Stimulated activated naive B cell treated with anti-CD40 and anti-IgM and Interleukin-4, amounts not matched to agents 10 μg/mL and 1 μg/mL and 100 μg/mL, for 72 hours (primary cell): ENCODE measurements at places on chromosomes 1 and 21.

- no peak for DNase-seq
These were observed 66.7 kb downstream of the PATJ start for GRCh38 chr1:61808968-61809367.

GRCh38 chr1:243968413-243968812 lies 82.7 kb upstream of the ZBTB18 start:
- DNase-seq = no peak

- DNase-seq = no peak
These were observed 18.0 kb downstream of the PRDM16 start for GRCh38 chr1:3087049-3087448.

- no peak for DNase-seq
These were observed 656.4 kb downstream of the LTN1 start for GRCh38 chr21:28336314-28336713.

- DNase-seq = no peak
These were observed 23.9 kb downstream of the PKN2 start for GRCh38 chr1:88708011-88708410.

DNA sequence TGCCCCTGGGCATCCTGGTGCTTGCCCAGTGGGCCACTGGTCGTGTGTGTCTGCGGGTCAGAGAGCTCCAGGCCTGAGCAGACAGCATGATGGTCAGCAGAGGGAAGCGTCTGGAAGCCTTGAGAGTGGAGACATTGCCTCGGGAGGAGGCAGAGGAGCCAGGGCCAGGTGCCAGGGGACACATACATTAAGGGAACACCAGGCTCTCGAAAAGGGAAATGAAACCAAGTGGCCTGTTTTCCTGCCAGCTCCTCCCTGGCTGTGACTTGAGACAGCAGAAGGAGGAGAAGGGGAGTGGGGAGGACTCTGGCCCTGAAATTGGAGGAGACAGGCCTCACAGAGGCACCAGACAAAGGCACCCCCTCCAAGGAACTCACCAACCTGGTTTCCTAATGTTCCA lies 62.4 kb upstream of the LRP8 start:
- DNase-seq = no peak

DNA sequence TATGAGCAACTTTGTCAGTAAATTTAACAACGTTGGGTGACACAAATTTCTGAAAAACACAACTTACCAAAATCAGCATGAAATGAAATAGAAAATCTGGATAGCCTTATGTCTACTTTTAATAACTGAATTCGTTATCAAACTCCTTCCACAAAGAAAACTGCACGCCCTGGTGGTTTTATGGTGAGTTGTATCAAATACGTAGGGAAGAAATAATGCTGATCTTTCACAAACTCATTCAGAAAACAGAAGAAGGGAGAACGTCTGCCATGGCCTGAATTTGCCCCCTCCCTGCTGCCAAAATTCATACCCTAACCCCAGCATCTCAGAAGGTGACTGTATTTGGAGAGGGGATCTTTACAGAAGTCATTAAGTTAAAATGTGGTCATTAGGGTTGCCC lies 50.0 kb upstream of the COL18A1 start:
- DNase-seq = no peak

DNA sequence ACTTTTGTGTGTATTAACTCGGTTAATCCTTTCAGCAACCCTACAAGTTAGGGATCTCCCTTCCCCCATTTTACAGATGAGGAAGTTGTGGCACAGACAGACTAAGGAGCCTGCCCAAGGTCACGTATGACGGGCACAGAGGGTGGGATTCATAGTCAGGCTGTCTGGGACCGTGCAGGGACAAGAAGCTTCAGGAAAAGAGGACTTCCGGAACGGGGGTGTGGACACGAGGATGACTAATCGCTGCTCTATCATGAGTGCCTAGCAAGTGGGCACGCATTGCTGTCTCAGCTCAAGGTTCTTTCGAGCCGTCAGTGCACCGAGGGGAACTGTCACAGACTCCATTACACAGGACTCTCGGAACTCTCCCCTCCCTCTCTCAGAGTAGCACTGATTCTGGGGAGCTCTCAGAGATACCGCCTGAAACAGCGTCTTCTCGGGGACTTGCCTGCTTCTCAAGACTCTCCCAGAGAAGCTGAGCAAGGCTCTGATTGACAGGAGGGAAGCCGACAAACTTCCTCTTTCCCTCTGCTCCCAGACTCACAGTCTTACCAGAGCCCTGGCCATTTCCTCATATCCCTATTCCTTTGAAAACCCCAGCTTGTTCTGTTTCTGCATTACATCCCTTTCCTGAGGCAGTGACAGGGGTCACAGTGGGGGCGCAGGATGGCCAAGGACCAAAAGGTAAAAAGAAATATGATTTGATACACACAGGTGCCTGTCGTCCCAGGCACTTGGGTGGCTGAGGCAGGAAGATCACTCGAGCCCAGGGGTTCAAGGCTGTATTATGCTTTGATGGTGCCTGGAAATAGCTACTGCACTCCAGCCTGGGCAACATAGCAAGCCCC lies 14.4 kb downstream of the FHAD1 start:
- DNase-seq = no peak

GRCh38 chr1:29234471-29234870 lies 1.9 kb upstream of the PTPRU start:
- DNase-seq = no peak

DNA sequence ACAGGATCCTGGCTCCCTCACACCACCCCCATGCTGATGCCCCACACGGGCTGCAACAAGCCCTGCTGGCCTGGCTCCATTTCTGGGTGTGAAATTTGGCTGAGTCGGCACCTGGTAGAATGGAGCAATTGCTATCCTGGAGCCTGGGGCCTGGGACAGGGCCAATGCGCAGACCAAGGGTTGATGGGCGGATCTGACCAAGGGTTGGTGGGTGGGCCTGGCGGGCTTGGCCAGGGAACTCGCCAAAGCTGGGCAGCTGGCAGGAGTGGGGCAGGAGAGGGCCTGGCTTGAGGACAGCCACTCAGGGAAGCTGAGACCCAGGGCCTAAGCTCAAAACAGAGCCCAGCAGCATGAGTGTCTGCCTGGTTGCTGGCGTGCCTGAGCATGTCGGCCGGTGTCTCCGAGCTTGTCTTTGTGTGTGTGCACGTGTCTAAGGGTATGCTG lies 70.9 kb upstream of the POU3F1 start:
- no peak for DNase-seq

DNA sequence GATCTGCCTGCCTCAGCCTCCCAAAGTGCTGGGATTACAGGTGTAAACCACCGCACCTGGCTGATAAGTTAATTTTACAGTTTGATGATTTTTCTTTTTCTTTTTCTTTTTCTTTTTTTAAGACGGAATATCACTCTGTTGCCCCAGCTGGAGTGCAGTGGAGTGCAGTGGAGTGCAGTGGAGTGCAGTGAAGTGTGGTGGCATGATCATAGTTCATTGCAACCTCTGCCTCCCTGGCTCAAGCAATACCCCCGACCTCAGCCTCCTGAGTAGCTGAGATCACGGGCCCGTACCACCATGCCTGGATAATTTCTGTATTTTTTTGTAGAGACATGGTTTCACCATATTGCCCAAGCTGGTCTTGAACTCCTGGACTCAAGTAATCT lies 84.4 kb upstream of the CXADR start:
- DNase-seq = no peak

- no peak for DNase-seq
These were observed 7.0 kb downstream of the TCEA3 start for GRCh38 chr1:23417570-23417969.

DNA sequence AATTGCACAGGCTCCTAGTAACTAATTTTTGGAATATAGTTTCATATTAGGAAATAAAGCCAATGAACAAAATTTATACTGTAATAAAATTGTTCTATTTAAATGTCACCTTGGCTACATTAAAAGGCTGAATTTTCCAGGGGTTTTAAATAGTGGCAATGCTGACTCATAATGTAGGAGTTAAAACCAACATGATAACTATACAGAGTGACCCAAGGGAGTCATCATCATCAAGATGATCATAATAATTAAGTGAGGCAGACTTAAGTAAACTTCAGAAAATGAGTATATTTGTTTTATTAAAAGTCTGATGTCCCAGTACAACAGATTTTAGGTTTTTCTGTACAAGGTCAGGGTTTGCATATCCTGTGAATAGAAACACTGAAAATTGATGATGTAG lies 183.4 kb downstream of the PLPPR4 start:
- DNase-seq = no peak

DNA sequence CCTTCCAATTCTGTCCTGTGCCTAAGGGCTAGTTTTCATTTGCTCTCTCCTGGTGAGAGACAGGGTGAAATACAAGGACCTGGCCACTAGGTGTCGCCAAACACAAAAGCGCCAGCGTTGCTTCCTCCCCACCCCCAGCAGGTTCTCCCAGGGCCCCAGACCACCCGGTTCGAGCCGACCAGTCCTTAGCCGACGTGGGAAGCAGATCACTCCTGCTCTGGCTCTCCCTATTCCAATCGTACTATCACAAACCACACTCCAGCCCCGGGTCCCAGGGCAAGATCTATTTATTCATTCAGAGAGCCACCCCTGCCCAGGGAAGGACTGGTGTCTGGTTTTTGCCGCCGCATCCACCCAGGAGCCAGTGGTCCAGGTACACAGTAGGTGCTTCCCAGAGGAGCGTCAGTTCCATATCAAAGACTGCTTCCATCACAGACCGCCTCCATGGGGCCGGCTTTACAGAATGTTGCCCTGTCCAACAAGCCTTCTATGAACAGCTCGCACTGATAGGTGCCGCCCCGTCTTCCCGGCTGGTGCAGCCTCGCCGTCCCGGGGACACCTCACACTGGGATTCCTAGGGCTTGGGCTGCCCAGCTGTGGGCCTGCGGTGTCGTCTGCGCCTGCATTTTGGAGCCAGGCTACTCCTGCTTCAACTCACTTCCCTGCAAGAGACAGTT lies 35.0 kb downstream of the CTNNBIP1 start:
- DNase-seq = peak; percentile 47

GRCh38 chr21:26159869-26160268 lies 10.7 kb downstream of the APP start:
- DNase-seq = no peak

DNA sequence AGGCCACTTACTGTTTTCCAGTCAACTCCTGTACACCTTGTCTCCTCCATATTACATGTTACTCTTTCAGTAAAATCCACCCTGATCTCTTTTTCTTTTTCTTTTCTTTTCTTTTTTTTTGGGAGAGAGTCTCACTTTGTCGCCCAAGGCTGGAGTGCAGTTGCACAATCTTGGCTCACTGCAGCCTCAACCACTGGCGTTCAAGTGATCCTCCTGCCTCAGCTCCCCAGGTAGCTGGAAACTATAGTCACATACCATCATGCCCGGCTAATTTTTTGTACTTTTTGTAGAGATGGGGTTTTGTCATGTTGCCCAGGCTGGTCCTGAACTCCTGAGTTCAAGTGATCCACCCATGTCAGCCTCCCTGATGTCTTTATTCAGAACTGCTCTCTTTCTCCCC lies 57.8 kb downstream of the CYYR1 start:
- no peak for DNase-seq

GRCh38 chr1:60129911-60130310 lies 56.3 kb upstream of the C1orf87 start:
- DNase-seq = no peak

DNA sequence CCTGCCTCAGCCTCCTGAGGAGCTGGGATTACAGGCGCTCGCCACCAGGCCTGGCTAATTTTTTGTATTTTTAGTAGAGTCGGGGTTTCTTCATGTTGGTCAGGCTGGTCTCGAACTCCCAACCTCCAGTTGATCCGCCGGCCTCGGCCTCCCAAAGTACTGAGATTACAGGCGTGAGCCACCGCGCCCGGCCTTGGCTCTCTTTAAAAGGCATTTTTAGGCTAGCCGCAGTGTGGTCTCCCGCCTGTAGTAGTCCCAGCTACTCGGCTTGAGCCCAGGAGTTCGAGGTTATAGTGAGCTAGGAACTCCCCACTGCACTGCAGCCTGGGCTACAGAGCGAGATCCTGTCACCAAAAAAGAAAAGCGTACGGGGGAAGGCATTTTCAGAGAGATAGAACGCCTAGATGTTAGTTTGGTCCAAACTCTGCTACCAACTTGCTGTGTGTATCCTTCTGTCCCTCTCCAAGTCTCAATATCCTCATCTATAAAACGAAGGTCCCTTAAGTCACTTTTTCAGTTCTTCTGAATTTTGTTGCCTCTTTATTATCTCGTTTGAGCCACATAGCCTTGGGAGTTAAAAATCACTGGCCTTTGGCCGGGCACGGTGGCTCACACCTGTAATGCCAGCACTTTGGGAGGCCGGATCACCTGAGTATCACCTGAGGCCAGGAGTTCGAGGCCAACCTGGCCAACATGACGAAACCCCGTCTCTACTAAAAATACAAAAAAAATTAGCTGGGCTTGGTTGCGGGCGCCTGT lies 734 bp downstream of the MED18 start:
- DNase-seq = peak; percentile 43

- peak; percentile 49 for DNase-seq
These were observed 4.2 kb upstream of the DYRK3 start for GRCh38 chr1:206631085-206631509.

GRCh38 chr1:227887697-227888403 lies 59.9 kb downstream of the WNT9A start:
- DNase-seq = peak; percentile 36

DNA sequence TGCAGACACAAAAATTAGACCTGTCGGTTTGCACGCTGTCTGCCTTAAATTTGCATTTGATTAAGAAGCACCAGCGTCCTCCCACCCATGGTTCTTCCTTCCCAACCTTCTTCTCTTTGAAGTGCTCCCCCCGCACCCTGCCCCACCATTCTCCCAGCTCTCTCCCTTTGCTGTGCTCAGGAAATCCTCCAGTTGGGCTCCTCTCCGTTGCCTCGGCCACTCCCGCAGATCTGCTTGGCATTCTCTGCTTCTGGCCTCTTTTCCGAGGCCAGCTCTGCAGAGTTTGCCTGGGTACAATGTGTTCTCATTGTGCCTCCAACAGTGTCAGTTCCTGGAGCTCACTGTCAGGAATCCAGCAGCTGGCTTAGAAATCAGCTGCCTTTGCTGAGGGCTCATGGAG lies 126.1 kb downstream of the NAV1 start:
- DNase-seq = no peak

- DNase-seq = no peak
These were observed 17.1 kb upstream of the TMEM9 start for GRCh38 chr1:201171063-201172036.

DNA sequence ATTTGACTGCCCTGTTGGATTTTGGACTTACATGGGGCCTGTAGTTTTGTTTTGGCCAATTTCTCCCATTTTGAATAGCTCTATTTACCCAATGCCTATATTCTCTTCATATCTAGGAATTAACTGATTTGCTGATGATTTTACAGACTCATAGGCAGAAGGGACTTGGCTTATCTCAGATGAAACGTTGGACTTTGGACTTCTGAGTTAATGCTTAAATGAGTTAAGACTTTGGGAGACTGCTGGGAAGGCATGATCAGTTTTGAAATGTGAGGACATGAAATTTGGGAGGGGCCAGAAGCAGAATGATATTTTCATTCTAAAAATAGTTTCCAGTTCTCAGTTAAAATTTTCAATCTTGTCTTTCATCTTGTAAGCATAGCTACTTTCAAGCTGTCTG lies 222.3 kb downstream of the COP1 start:
- no peak for DNase-seq

GRCh38 chr1:14896381-14897079 lies 257.0 kb upstream of the TMEM51 start:
- no peak for DNase-seq

DNA sequence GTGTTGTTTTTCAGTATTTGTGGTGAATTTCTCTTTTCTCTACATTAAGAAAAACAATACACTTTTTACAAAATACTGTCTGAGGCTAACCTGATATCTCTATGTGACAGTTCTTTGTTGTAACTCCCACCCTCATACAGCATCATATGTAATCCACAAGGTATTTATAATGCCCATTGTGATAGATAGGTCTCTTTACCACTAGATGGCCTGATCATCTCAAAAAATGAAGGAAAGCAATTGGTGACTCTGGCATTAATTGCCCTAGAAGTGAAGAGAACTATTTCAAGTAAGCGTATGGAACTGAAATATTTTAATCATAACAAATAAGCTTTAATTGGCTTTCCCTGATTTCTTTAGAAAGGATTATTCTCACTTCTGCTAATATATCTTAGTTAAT lies 36.2 kb upstream of the HFM1 start:
- DNase-seq = no peak
